ENCODE measurements at places on chromosomes 11 and 22.
A peak's percentile ranks its signal among the peaks of the same experiment; 100 is the strongest.

DNA sequence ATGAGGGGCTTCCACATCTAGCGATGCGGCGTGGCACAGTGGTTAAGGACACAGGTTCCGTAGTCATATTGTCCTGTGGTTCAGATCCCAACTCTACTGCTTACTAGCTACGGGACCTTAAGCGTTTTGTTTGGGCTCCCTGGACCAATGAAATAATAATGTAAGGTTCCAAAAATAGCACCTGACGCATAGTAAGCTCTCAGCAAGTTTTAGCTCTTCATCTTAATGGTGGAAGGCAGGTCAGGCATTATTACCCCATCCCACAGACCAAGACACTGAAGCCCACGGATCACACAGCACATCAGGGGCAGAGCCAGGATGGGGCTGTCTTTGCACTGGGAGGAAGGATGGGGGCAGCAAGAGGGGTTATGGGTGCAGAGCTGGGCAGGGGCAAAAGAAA, 13.0 kb downstream of the DNAJB13 start:
- peak; percentile 29 for DNase-seq

DNA sequence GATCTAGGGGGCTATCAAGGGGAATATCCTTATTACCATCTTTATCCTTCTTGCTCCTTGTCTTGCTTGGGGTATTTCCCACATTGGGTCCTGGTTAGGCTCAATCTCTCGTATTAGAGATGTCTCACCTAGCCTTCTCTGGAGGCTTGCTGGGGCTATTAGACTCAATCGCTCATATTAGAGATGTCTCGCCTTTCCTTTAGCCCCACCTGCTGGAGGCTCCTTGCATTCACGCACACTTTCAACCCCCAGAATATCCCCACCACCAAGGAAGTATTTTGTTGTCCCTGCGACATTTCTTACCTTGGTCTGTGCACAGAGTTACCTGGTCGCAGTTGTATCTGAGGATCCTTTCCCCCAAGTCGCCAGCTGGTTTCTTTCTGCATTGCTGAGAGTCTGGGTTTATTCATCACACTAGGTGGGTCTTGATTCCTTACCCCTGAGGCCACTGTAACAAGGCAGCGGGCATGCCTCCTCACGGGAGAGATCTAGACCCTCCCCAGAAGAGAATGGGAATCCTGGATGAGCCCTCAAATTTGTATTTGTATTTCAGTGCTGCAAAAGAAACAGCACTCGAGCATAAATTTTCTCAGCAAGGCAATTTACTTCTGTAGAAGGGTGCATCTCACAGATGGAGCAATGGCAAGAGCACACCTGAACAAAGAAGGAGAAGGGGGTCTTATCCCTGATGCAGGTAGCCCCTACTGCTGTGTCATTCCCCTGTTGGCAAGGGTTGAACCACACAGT, 15.9 kb upstream of the HYLS1 start:
- DNase-seq = no peak

- DNase-seq = no peak
Measured at GRCh38 chr11:28759311-28759710, 651.1 kb downstream of the METTL15 start.

- peak; percentile 95 for DNase-seq
Measured at GRCh38 chr22:30265823-30266444, 717 bp downstream of the OSM start.

DNA sequence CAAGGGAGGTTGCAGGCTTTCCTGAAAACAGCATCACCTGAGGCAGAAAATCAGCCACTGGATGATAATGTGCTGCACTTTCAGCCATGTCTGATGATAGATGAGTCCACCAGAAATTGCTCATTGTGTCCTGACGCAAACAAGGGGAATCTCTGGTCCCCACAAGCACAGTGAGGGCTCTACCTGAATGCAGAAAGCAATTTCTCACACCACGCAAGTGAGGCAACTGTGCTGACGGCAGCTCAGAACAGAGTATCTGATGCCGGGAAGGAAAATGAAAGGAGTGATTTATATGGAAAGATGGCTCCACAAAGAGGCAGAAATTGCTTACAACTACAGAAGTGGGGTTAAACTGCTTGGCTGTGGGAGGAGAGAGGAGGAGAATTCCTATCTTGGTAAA, 867.1 kb downstream of the OPCML start:
- no peak for DNase-seq

Data from posterior vena cava (tissue), 2 donors.